Stimulated activated CD8-positive, alpha-beta memory T cell treated with anti-CD3 and anti-CD28 coated beads, Interleukin-4, amount 100 ng/mL, for 4 hours (primary cell): ENCODE measurements at places on chromosomes 5 and 9.

- no peak for DNase-seq
Observed at GRCh38 chr5:140358738-140359310, 1.2 kb upstream of the SLC4A9 start.

DNA sequence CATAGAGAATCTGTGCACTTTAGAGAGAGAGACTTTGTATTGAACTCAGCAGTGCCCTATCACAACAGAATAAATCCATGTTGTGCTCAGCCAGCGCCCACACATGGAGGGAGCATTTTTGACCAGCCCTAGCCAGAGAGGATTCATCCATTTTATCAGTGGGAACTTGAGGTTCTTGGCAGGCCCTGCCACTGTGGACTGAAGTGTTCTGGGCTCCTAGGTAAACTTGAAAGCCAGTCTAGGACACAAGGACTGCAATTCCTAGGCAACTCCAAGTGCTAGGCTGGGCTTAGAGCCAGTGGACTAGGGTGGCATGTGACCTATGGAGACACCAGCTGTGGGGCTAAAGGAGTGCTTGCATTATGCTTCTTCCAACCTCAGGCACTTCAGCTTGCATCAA lies 523.5 kb downstream of the CDH12 start:
- no peak for DNase-seq

DNA sequence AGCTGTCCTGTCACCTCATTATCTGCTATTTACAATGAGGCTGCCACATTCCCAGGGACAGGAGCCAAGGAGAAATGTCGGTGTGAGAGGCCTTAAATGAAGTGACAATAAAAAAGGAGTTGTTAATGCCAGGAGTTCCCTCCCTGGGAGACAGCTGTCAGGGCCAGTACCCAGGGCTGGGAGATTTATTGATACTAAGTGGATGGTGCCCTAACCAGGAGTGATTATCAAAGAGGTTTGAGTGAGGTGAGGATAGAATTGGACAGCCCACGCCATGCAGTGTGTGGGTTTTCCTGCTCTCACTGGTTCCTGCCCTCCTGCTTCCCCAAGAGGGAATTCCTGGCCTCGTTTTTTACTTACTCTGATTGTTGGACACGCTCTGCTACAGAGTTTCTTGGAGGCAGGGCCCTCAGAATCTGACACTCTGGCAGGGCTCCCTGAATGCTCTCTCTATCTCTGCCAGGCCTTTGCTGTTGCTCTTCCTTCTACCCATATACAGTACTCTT lies 150.8 kb downstream of the GRIA1 start:
- no peak for DNase-seq

DNA sequence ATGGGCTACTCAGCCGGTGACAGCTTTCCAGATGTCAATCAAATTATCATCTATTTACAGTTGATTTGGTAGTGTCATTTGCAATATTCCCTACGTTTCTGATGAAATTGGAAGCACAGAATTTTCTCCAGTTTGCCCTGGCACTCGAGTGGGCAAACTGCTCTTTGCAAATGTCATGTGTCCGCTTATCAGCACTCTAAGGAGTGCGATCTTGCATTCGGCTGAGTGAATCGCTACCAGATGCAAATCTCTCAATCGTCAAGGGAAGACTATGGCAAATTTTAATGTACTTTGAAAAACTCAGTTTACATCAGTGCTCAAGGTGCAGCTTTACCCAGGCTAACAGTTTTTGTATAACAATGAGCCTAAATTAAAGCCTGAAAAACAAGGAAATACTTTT lies 66.8 kb downstream of the BNC2 start:
- no peak for DNase-seq

GRCh38 chr5:138969323-138970002 lies 94.3 kb upstream of the LRRTM2 start:
- DNase-seq = no peak

DNA sequence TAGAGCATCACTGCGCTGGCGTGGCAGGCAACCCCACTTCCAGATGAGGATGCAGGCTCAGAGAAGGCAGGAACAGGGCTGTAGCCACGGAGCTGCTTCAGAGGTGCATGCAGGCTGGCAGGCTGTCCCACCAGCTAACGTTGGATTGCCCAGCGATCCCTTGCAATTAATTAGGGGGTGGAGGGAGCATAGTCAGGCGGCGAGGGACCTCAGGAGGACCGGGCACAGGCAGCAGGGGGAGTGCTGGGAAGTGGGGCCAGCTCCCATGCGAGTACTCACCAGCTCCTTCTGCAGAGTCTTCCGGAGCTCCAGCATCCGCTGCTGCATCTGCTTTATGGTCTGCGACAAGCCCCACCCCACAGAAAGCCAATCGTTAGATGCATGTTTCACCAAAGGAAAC lies 20.3 kb downstream of the ARPC5L start:
- DNase-seq = no peak

DNA sequence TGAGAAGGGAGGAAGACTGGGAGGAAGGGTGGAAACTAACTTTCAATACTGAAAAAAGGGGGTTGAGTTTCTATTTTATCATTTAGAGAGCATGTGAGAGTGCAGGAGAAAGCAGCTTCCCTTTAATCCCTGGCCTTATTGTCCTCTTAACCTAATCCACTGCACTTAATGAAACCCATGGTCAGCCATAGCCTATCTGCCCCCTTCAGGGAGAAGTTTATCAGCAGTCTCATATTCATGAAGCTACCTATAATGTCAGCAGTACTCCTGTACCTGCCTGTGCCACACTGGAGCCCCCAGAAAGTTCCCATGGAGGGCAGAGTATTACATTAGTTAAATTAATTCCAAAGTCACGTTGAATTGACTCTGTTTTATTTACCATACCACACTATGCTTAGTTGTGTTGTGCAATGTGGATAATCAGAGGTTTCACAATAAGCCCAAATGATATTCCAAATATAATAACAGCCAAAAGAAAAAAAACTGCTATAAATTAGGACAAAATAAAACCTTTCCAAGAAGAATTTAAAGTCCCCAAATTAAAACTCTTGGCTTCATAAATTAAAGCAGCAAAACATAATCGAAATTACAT lies 62.9 kb downstream of the MUSK start:
- no peak for DNase-seq

- no peak for DNase-seq
Observed at GRCh38 chr5:14781106-14781505, 90.5 kb downstream of the ANKH start.

GRCh38 chr9:109699019-109699418 lies 81.0 kb upstream of the PALM2AKAP2 start:
- no peak for DNase-seq

- no peak for DNase-seq
Observed at GRCh38 chr5:50576265-50576664, 90.2 kb upstream of the PARP8 start.

- DNase-seq = no peak
Observed at GRCh38 chr5:9820691-9821449, 190.7 kb upstream of the TAS2R1 start.

- no peak for DNase-seq
Observed at GRCh38 chr9:251398-251797, 36.7 kb downstream of the DOCK8 start.

- no peak for DNase-seq
Observed at GRCh38 chr9:109487247-109487646, 10.9 kb downstream of the PTPN3 start.

DNA sequence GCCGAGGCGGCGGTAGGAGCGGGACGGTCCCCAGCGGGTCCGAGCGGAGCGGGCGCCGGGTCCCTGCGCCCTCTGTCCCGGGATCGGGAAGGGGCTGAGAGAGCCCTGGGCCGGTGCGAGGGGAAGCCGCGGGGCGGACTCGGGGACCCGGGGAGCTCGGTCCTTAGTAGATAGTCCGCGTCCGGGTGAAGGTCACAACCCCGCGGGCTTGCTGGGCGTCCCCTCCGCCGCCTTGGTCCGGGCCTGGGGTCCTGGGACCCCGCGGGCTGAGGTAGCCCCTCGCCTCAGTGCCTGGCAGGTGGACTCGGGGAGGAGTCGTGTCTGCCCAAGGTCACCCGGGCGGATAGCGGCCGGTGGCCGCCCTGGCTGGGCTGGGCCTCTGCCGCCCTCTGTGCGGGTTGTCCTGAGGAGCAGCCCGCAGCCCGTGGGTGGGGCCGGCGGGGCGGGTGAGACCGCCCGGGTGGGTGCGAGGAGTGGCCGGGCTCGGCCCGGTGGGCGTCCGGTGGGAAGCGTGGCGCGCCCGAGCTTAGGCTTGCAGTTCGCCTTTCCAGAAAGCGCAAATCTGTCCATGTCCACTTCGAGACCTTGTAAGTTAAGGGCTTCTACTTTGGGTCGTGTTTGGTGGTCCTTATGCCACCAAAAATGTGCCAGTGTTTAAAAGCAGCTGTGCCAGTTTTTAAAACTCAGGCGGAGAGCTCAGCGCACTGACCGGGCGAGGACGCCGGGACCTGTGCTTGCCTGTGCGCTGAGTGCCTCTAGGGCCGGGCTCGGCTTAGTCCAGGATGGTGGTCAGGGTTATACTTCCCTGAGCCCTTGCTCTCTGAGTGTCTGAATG lies 554 bp downstream of the SDHA start:
- no peak for DNase-seq

- DNase-seq = no peak
Observed at GRCh38 chr5:135034236-135034962, 371 bp upstream of the PITX1 start.

GRCh38 chr9:121997791-121998190 lies 95.3 kb downstream of the TTLL11 start:
- DNase-seq = no peak

DNA sequence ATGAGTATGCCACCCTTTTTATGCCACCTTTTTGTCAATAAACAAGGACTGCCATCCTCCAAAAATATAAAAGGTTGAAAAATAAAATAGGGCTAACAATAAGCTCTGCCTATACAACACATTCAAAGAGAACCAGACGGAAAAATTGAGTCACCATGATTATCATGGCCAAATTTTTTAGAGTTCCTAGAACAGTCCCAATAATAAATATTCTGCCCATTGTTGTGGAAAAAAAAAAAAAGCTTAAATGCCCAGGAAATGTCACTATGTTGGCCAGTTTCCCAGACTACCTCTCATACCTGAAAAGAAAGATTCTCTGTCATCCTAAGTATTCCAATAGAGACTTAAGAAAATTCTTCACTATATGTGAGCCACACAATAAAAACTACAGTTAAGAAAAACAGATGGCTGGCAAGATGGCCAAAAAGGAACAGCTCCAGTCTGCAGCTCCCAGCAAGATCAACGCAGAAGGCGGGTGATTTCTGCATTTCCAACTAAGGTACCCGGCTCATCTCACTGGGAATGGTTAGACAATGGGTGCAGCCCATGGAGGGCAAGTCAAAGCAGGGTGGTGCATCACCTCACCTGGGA lies 149.0 kb downstream of the TMEM161B start:
- DNase-seq = no peak

DNA sequence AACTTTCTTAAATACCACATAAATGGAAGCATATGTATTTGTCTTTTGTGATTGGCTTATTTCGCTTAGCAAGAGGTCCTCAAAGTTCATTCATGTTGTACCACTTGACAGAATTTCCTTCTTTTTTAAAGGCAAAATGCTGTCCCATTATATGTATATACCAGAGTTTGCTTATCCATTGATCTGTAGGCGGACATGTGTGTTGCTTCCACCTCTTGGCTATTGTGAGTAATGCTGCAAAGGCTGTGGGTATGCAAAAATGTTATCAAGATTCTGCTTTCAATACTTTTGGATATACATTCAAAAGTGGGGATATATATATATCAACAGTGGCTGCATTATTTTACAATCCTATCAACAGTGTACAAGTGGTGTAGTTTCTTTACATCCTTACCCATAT lies 271.0 kb downstream of the PRR16 start:
- no peak for DNase-seq
